ENCODE measurements at places on chromosomes 4 and X.

- no peaks in the 10 kb centered on the region for H3K36me3 ChIP-seq
- DNase-seq = no peak
- no peak overlapping the region for H3K27ac ChIP-seq
- H3K4me1 ChIP-seq = no peaks in the 10 kb centered on the region
- no peak overlapping the region for H3K4me3 ChIP-seq
Observed at GRCh38 chr4:28709891-28710290, 1849.2 kb downstream of the STIM2 start.

- no peak overlapping the region for H3K27ac ChIP-seq
- H3K36me3 ChIP-seq = no peaks in the 10 kb centered on the region
- H3K4me1 ChIP-seq = peaks cover 13% of the 10 kb centered on the region
- no peak overlapping the region for H3K4me3 ChIP-seq
- no peak for DNase-seq
Observed at GRCh38 chrX:13223868-13224567, 95.8 kb downstream of the ATXN3L start.

- no peak for DNase-seq
- no peak overlapping the region for H3K4me3 ChIP-seq
- peaks cover 6% of the 10 kb centered on the region for H3K27me3 ChIP-seq
- H3K27ac ChIP-seq = no peak overlapping the region
- no peaks in the 10 kb centered on the region for H3K36me3 ChIP-seq
Observed at GRCh38 chr4:189792924-189793618, 147.6 kb upstream of the FRG1 start.

DNA sequence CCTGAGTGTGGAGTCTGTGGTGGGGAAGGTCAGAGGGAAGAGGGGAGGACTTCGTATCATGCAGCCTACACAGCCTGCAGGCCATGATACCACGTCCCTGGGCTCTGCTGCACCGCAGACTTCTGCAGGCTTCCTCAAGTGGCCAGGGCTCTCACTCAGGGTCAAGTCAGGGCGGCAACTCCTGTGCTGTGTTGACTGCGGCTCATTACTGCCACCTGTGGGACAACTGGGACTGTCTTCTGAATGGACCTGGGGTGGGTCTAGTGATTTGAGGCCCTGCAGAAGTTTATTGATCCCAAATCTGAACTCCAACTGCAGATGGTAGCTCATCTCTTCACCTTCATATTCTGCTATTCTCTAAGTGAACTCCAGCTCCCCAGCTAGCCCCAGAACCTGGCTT is 167.1 kb downstream of the NSUN7 start:
- no peak overlapping the region for H3K4me3 ChIP-seq
- no peak overlapping the region for H3K27ac ChIP-seq
- peaks cover 11% of the 10 kb centered on the region for H3K4me1 ChIP-seq

GRCh38 chr4:186580669-186581068 is 25.3 kb upstream of the MTNR1A start:
- H3K4me1 ChIP-seq = no peaks in the 10 kb centered on the region
- H3K27ac ChIP-seq = no peak overlapping the region
- H3K27me3 ChIP-seq = no peaks in the 10 kb centered on the region
- H3K4me3 ChIP-seq = no peak overlapping the region
- DNase-seq = no peak

DNA sequence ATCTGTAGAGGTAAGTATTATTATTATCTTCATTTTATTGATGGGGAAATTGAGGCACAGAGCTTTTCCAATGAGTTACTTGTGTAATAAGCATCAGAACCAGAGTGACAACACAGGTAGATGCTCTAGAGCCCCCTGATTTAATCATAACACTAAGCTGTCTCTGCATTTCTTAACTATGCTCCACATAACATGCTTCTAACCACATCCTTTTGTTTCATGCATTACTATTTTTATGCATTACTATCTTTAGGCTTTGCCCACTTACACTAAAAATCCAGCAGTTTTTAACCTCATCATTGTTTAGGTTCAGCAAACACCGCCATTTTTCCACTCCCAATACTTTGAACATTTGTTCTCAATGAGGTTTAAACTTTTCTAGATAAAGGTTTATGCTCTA is 1900.8 kb upstream of the PCDH10 start:
- H3K27me3 ChIP-seq = no peaks in the 10 kb centered on the region
- H3K27ac ChIP-seq = no peak overlapping the region
- DNase-seq = no peak
- H3K4me1 ChIP-seq = no peaks in the 10 kb centered on the region
- H3K36me3 ChIP-seq = no peaks in the 10 kb centered on the region
- H3K4me3 ChIP-seq = no peak overlapping the region

All from esophagus squamous epithelium (tissue), 5 donors.